Hematopoietic multipotent progenitor cell treated with erythropoietin and hydrocortisone succinate and interleukin-3 and kit ligand, for 15 days (in vitro differentiated cells): ENCODE measurements at places on chromosomes 11 and 22.
A peak's percentile ranks its signal among the peaks of the same experiment; 100 is the strongest.

- DNase-seq: peak; percentile 58
These were observed 21.3 kb upstream of the NELL1 start for GRCh38 chr11:20647976-20648565.

GRCh38 chr11:131095511-131096185 is 179.4 kb upstream of the SNX19 start:
- no peak for DNase-seq

- DNase-seq: no peak
These were observed 26.0 kb downstream of the FDX1 start for GRCh38 chr11:110455718-110456117.

DNA sequence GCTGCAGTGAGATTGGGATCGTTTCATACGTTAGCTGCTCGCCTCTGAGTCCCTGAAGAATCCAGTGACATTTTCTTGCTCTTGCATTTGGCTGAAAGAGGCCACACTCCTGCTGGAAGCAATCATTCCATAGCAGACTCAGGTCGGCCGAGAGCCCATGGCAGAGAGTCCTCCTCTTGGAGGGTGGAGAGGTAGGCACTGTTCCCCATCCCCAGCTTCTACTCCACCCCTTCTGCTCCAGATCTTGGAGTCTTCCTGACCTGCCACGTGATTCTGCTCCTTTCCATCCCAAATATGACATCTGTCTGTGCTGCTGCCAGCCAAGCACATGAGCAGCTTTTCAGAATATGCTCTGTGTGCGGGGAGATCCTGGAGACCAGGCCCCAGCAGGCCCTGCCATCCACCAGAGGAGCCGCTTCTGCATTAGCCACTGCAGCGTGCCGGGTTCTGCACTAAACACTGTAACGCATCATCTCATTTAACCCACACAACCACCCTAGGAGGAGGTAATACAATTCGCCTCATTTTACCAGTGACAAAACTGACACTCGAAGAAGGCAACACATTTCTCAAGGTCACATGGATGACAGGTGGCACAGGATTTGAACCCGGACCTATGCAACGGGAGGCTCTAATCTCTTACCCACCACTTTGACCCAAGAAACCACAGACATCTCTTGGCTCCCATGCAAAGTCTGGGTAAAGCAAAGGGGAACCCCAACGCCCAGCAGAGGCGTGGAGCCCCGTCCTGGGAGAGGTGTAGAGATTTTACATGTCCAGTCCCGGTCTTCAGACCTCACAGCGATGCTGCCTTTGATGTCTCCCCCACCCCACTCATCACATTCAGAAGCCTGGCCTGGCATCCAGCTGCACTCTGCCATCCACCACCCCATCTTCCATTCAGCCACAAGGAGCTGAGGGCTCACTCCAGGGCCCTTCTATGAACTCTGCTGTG is 78.8 kb downstream of the FEZ1 start:
- no peak for DNase-seq

- no peak for DNase-seq
These were observed 309.8 kb upstream of the NCAM1 start for GRCh38 chr11:112651386-112651785.

DNA sequence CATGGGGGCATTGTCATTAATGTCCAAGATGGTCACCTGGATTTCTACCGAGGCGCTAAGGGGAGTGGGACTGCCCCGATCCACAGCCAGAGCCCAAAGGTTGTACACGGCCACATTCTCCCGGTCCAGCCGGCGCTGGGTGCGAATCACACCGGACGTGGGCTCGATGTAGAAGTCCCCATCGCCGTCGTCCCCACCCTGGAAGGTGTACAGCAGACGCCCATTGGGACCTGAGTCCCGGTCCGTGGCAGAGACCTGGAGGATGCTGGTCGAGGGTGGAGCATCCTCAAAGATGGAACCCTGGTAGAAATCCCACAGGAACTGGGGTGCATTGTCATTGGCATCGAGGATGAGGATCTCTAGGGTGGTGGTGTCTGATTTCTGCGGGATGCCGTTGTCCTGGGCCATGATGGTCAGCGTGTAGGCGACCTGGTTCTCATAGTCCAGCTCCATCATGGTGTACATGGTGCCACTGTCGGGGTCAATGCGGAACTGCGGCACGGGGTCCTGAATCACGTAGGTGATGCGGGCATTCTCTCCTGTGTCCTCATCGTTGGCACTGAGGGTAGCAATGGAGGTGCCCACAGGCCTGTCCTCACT is 3.1 kb downstream of the CELSR1 start:
- DNase-seq: no peak

- DNase-seq: no peak
These were observed 700.0 kb upstream of the ANO5 start for GRCh38 chr11:21492931-21493330.

- DNase-seq: no peak
These were observed 67.1 kb downstream of the SLC1A2 start for GRCh38 chr11:35352077-35352888.

GRCh38 chr22:31754813-31755212 is 994 bp downstream of the DEPDC5 start:
- DNase-seq: no peak

DNA sequence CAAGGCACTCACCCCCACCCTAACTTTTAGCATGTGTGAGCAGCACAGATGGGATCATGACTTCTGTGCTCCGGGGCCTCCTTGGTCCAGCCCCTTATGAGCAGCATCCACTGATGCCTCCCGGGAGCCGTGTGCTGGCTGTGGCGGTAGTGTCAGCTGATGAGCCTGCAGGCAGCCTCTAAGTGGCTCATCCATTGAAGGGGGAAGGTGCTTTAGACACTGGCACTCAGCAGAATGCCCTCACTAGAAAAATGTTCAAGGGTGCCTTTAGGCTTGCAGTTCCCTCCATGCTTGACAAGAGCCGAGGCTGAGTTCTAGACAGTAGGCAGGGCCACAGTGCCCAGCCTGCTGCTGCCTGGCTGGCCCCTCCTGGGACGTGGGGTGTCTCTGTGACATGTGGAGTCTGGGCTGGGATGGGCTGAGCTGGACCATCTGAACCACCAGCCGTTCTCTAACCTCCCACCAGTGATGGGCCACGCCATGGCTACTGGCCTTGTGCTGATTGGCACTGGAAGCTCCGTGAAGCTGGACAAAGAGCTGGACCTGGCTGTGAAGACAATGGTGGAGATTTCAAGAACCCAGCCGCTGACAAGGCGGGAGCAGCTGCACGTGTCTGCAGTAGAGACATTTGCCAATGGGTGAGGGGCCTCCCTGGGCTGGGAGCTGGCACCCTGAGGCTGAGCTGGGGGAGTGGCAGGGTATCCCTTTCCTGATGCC is 5.8 kb downstream of the TTC38 start:
- no peak for DNase-seq

DNA sequence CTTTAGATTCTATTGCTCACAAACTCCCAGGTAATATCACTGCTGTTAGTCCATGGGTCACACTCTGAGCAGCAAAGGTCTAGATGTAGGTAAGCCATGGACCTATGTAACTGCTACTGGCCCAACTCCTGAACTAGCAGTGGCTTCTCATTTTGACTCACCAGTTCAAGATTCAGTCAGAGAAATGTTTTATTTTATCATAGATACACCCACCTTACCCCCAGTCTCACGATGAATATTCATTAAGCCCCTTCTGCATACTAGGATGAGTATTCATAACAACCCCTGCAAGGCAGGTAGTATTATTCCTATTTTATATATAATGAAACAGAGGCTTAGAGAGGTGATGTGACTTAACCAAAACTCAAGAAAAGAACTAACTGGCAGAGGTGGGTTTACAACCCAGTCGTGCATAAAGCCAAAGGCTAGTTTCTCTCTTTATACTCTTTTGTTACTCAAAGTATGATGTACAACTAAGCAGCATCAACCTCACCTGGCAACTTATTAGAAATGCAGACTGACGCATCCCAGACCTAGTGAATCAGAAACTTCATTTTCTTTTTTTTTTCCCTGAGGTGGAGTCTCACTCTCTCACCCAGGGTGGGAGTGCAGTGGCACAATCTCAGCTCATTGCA is 957.6 kb upstream of the CCDC90B start:
- DNase-seq: no peak

- no peak for DNase-seq
These were observed 87.3 kb downstream of the WNT11 start for GRCh38 chr11:76119032-76119431.

- peak; percentile 44 for DNase-seq
These were observed 24.2 kb downstream of the KREMEN1 start for GRCh38 chr22:29096736-29097669.

- no peak for DNase-seq
These were observed 81.0 kb upstream of the MTMR2 start for GRCh38 chr11:96004862-96005261.

GRCh38 chr11:85923455-85923854 is 68.3 kb downstream of the CCDC83 start:
- no peak for DNase-seq

GRCh38 chr11:12044799-12045198 is 36.4 kb upstream of the DKK3 start:
- DNase-seq: no peak

DNA sequence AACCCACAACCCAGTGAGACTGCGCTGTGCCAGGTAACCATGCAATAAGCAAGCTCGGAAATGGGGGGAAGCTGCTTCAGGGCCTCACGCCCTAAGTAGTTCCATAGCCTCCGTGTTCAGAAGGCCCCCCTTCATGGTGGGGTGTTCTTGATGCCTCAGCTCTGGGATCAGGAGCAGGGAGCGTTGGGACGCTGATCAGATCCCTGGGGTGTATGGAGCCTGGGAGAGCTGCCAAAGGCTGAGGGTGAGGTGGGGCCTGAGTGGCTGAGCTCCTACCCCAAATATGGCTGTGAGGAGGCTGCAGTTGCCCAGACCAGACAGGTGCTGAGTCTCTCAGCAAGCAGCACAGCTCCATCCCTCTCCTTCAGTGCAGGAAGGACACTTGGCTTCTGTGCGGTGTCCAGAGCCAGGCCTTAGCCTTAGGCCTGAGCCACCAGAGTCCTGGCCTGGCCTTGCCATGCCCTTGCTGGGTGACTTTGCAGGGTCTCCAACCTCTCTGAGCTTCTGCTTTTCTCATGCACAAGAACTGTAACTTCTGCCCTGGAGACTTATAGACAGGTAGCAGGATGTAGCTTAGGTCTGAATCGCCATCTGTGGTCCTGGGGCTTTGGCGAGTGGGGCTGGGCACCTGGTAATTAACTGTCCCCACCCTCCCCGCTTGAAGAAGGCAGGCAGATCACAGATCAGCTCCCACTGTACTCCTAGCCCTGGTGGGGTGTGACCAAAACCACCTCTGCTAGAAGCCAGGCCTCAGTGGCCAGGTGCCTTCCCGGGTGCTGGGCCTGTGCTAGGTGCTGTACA is 5.3 kb downstream of the MMP11 start:
- DNase-seq: no peak

DNA sequence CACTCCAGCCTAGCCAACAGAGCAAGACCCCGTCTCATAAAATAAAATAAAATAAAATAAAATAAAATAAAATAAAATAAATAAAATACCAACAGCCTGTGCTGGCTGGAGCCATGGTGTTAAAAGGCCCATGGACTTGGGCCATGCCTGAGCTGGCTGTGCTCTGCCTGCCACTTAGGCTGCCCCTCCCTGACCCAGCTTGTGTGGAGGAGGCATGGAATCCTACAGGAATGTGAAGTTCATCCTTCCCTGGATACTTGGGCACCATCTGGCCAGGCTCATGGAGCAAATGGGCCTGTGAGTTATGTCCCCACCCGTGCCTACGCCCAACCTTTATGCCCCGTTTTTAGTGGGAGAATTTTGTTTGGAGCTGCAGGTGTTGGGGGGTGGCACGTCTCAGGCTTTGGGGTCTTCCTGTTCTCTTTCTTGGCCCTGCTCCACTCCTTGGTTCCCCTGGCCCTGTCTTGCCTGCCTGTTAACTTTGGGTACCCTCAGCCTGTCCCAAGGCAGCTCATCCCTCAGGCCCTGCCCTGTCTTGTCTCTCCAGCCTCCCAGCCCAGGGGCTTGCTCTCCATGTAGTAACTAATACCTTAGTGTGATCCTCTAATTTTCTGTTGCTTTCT is 51.3 kb downstream of the BCR start:
- DNase-seq: no peak

- DNase-seq: no peak
These were observed 109.7 kb upstream of the NARS2 start for GRCh38 chr11:78684377-78684776.

DNA sequence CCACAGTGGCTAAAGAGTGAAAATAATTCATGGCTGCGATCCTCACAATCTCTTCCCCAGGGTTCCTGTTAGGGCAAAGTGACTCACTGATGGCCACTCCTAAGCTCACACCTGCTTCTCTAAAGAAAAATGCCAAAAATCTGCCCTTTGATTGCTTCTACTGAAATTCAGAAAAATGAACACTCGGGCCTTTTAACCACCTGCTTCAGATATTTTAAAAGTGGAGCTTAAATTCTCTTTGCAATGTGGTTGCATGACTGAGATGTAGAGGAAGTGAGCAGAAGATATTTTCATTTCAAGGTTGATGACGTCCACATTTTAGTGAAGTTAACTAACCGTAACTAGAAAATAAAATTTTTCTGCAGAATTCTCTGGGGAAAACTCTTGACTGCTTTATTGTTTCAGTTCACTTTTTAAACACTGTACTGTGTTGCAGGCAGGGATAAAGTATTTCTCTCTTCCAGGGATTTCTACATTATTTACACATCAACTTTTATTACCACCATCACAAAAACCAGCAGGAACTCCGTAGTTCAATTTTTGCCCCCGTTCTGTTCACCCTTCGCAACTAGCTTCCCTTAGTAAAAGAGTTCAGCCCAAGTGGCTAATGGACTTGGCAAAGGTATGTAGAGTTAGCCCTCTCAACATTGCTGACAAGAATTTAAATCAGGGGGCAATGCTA is 8.5 kb downstream of the RAB30 start:
- no peak for DNase-seq

DNA sequence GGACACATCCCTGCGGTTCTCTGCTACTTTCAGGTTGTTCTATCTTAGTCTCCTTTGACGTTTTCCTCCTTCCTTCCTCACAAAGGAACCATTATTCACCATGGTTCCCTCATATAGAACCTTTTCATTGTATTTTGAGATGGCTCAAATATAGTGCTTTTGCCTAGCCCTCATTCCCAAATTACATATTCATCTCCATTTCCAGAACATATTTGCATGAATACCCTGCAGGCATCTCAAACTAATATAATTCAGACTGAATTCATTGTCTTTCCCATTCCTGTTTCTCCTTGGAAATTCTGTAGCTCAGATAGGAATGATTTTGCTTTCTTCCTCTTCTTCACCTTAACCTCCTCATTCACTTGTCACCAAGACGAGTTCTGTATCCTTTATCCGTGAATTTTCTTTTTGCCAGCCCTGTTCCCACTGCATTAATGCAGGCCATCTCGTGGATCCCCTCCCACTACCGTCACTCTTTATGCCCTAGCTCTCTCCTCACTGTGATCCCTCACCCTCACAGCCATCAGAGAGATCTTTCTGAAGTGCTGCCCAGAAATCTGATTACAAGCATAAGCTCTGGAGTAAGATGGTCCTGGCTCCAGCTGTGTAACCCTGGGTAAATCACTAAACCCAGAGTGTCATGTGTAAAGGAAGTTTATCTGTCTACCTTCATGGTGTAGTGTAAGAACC is 23.3 kb downstream of the PIWIL4 start:
- DNase-seq: no peak
